ENCODE measurements at places on chromosomes 1 and 21. TPM values are rescaled to one million over a fixed set of nuclear protein-coding genes. Genes with fewer than 3 reads are reported as not detected.

Gene HSD3B2
- not detected for total RNA-seq

Gene CHIT1
- 0.60 TPM for total RNA-seq

Gene TNFRSF4
- total RNA-seq: 3.2 TPM

Gene CCDC28B
- total RNA-seq: 3.8 TPM

Gene S100A12
- total RNA-seq: not detected

Gene TRIM62
- total RNA-seq: 14.3 TPM

Gene PSEN2
- total RNA-seq: 1.00 TPM

Gene CCDC30
- total RNA-seq: 2.8 TPM

Gene HFM1
- total RNA-seq: not detected

Gene GPR37L1
- not detected for total RNA-seq

Gene TTC13
- total RNA-seq: 15.2 TPM

Gene PGLYRP4
- not detected for total RNA-seq

Gene RCSD1
- total RNA-seq: 44.3 TPM

Gene CRYAA
- total RNA-seq: not detected

Gene ZNF124
- total RNA-seq: 22.4 TPM

Gene CFHR3
- not detected for total RNA-seq

Gene KLF17
- not detected for total RNA-seq

Gene NLRP3
- total RNA-seq: 3.7 TPM

Gene CDCA8
- 0.62 TPM for total RNA-seq

Gene PHGDH
- total RNA-seq: 18.5 TPM

Gene KCNC4
- total RNA-seq: 11.4 TPM

Gene MAP10
- 0.98 TPM for total RNA-seq

Gene DNTTIP2
- total RNA-seq: 126 TPM

Gene C1orf185
- total RNA-seq: not detected

Gene SLC16A4
- total RNA-seq: not detected
